ENCODE measurements at places on chromosomes 13 and 19.

GRCh38 chr13:91295712-91296410 lies 51.6 kb upstream of the MIR17HG start:
- DNase-seq, result no peak

- DNase-seq, result no peak
Measured at GRCh38 chr13:28000567-28000966, 12.1 kb upstream of the URAD start.

- DNase-seq, result no peak
Measured at GRCh38 chr13:24725379-24725778, 38.6 kb upstream of the RNF17 start.

DNA sequence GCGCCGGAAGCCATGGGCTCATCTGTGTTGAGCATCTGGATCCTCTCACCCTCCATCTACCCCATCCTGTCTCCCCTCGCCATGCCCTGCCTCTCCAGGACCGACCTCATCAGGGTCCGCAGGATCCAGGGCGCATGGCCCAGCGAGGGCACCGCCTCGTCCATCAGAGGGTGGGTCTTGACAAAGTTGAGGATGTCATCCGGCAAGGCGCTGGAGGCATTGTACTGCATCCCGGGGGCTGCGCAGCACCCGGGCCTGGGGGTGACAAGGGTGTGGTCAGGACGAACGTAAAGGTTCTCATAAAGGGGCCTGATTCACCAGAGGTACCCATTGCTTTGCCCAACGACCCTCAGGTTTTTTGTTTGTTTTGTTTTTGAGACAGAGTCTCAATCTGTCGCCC lies 9.5 kb downstream of the SEMA6B start:
- no peak for DNase-seq

Data from activated CD4-positive, alpha-beta T cell treated with anti-CD3 and anti-CD28 coated beads, Interleukin-10, Interleukin-2, amounts not matched to agents 100 ng/mL and 50 ng/mL, durations not matched to agents 16 hours and 8 hours (primary cell).